Fibroblast of skin of left biceps (primary cell): ENCODE measurements at places on chromosomes 12 and 14.
A peak's percentile ranks its signal among the peaks of the same experiment; 100 is the strongest.

DNA sequence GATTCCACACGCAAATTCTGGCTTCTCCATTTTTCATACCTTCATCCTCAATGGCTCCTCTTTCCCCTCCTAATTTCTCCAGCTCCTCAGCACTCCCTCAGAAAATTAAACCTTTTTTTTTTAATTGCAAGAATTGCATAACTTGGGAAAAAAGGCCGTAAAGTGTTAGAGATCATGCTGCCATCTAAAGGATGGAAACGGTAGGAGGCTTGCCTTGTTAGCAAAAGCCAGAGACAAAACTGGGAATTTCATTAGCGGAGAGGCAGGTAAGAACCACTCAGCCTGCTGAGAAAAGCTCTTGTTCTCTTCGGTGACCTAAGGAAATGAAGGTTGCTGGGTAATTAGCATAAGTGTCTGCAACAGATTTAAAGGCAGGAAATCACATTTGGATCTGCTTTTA, 204.3 kb downstream of the AEBP2 start:
- DNase-seq: peak; percentile 28

GRCh38 chr14:75322746-75323145, 44.1 kb downstream of the FOS start:
- no peak for DNase-seq

DNA sequence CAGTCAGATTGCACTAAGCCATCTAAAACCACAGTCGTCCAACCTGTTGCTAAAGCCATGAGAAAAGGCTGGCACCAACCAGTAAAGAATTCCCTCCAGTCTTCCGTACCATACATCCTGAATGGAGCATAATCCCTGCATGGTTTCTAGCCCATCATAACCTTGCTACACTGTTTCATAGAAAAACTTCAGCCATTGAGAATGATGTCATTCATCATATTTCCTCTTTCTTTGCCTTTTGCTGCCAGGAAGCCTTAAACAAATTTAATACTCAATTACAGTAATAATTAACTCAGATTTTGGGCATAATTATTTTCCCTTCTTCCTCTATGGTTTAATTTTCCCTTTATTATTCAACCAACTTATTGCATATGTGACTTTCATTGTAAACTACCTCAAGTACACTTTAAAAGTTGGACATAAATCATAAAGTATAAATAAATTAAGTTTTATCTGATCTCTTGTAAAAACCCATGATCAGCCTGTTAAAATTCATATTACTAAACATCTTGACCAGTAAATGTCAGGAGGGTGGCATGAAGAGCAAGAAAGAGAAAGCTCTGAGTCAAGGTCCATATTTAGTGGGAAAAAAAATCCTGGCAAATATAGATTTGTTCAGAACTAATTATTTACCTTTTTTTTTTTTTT, 264.7 kb downstream of the ZFP36L1 start:
- DNase-seq: no peak

- no peak for DNase-seq
Measured at GRCh38 chr12:57604454-57604991, at the start of gene DTX3. Gene DTX3 (plus strand): TSS chr12:57604824. CDS start chr12:57606518, 1,694 bp downstream.

GRCh38 chr12:109253913-109254544, 55.1 kb downstream of the FOXN4 start:
- no peak for DNase-seq

DNA sequence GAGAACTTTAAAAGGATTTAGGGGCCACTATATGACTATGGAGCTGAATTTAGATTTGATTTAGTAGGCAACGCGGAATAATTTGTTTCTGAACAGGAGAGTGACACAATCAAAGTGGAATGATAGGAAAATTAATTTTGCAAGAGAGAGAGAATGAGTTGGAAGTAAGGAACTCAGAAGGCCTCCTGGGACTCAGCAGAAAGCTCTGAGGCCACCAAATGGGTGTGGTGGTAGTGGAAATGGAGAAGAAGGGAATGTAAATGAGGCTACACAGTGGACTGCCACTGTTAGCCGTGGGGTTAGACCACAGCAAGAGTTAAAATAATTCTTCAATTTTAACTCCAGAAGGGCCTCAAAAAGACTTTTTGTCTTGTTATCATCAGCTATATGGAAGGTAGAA, 102.7 kb downstream of the LRRK2 start:
- DNase-seq: no peak

- DNase-seq: no peak
Measured at GRCh38 chr14:94700336-94700735, 69.6 kb downstream of the GSC start.

- no peak for DNase-seq
Measured at GRCh38 chr12:16612647-16613046, 6.7 kb upstream of the LMO3 start.

GRCh38 chr12:188910-189621, 24.9 kb downstream of the SLC6A12 start:
- DNase-seq: peak; percentile 6

GRCh38 chr14:48580692-48581091, 905.3 kb upstream of the MDGA2 start:
- no peak for DNase-seq

DNA sequence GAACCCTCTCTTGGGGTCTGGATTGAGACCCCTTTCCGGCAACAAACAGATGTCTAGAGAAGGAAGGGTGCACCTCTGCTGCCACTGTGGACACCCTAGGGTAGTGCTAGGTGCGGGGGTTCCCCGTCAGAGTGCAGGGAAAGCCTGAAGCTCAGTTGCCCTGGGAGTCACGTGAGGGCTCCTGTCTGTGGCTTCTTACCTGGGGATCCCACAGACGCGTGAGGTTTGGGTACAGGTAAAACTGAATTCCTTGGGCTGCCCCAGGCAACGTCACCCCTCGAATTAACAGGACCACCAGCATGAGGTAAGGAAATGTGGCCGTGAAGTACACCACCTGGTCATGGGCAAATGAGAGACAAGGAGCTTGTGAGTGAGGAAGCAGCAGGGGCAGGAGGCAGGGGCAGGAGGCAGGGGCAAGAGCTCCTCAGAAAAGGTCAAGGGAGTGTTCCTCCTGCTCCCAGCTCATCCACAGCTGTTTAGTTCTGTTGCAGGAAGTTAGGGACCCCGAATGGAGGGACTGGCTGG, 21.0 kb upstream of the SLC6A12 start:
- no peak for DNase-seq

- no peak for DNase-seq
Measured at GRCh38 chr14:77909911-77910310, 110.0 kb downstream of the ADCK1 start.

DNA sequence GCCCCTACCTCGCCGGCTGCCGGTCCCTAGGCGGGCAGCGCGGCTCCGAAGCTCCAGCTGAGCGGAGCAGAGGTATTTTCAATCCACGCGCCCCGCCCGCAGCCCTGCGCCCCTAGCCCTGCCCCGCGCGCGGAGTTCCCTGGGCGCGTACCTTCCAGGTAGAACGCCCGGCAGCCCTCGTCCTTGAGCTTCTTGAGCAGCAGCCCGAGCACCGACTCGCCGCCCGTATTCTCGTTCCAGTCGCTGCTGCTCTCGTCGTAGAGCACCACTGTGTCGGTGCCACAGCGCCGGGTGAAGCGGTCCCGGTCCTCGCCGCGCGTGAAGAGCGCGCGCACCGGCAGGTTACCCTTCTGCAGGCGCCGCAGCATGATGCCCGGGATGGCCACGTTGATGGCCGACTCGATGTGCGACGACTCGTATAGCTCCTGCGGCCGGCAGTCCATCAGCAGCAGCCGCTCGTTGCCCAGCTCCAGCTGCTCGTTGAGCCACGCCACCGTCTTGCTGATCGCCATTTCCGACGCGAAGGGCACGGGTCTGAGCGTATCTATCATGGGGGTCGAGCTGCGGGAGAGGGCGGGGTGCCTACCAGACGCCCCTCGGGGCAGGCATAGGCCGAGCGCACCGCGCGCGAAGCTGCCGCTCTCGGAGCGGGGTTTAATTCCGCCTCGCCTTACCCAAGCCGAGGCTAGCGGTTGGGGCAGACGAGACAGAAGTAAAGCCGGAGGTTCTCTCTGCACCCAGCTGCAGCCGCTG, 636 bp downstream of the DUSP6 start:
- no peak for DNase-seq

- no peak for DNase-seq
Measured at GRCh38 chr14:61765225-61765943, 3.2 kb downstream of the SNAPC1 start.

- no peak for DNase-seq
Measured at GRCh38 chr12:94244165-94245133, 96.1 kb downstream of the PLXNC1 start.

DNA sequence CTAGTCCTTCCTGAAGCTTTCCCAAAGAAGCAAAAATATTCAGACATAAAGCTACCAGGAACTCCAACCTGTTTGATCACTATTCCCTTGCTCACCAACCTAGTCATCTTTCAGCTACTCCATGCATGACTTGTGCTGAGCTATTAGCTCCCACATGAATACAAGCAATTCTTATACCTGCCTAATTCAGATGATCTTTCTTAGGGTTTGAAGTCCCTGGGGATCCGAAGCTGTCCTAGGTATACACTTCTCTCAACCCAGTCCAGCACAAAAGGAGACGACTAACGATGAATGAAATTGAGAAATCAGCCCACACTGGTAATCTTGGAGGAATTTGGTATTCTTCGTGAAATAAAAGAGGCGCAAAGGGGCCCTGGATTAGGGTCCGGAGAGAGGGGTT, 631 bp upstream of the PTGR2 start:
- no peak for DNase-seq

DNA sequence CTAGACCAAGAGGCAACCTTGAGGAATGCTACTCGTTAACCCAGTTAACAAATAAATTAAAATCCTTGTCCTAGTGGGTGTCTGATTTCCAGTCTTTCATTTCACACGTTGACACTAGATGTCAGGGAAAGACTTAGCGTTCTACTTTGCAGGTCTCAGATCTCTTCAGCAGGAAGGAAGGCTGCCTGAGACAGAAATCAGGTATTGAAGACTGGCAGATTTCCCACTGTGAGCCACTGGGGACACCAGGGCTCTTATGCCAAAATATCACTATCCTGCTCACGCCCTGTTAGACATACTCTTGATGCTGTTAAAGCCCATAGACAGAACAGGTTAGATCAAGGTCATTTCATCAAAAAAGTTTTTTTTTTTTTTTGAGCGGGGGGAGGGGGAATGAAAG, 33.0 kb downstream of the EMP1 start:
- DNase-seq: no peak

DNA sequence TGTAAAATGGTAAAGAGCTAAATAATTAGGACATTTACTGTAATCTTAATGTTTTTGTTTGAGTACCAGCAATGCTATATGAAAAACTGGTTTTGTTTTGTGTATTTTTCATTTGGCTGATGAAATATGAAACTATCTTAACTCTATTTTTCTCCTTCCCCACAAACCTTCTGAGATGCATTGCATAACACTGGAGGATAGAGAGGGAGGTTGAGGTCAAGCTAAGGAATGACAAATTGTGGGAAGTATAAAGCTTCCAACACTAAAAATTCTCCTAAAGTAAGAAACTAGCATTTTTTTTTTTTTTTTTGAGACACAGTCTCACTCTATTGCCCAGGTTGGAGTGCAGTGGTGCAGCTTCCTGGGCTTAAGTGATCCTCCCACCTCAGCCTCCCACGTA, 31.5 kb upstream of the SRP54 start:
- peak; percentile 30 for DNase-seq

DNA sequence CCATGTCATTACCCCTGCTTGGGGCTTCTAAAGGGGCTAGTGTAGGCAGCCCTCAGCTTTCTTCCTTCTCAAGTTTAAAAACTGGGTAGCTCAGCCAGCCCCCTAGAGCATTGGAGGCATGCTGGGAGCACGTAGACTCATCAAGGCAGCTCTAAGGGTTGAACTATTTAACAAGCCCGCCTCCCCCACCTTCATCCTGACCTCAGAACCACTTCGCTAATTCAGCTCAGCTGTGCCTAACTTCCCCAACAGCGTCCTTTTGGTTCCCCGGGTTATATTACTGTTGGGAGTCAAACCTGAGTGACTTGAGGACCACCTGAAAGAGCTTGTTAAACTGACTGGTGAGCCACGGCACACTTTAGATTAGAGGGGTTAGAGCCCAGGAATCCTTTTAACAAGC, 30.1 kb downstream of the MAX start:
- peak; percentile 10 for DNase-seq

- DNase-seq: no peak
Measured at GRCh38 chr12:65450625-65451024, 172.1 kb downstream of the MSRB3 start.

DNA sequence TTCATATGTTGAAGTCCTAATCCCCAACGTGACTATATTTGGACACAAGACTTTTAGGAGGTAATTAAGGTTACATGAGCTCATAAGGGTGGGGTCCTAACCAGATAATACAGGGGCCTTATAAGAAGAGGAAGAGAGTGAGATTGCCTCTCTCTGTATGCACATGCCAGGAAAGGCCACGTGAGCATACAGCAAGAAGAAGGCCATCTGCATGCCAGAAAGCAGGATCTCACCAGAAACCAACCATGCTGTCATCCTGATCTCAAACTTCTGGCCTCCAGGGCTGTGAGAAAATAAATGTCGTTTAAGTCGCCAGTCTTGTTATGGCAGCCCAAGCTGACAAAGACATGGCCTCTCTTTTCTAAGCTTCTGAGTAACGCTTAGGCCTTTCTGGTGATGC, 69.0 kb upstream of the GPHB5 start:
- DNase-seq: no peak

DNA sequence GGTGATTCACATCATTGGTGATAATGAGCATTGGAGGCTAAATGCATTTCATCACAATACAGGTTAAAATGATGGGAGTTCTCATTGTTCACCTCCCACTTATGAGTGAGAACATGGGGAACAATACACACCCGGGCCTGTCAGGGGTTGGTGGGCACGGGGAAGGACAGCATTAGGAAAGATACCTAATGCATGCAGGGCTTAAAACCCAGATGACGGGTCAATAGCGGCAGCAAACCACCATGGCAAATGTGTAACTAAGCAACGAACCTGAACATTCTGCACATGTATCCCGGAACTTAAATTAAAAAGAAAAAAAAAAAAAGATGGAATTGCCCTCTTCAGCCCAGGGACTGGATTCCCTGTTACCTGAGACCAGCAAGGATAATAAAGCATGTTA, 2.3 kb upstream of the LUM start:
- no peak for DNase-seq

GRCh38 chr12:39490500-39491282, 47.8 kb upstream of the KIF21A start:
- DNase-seq: peak; percentile 13

DNA sequence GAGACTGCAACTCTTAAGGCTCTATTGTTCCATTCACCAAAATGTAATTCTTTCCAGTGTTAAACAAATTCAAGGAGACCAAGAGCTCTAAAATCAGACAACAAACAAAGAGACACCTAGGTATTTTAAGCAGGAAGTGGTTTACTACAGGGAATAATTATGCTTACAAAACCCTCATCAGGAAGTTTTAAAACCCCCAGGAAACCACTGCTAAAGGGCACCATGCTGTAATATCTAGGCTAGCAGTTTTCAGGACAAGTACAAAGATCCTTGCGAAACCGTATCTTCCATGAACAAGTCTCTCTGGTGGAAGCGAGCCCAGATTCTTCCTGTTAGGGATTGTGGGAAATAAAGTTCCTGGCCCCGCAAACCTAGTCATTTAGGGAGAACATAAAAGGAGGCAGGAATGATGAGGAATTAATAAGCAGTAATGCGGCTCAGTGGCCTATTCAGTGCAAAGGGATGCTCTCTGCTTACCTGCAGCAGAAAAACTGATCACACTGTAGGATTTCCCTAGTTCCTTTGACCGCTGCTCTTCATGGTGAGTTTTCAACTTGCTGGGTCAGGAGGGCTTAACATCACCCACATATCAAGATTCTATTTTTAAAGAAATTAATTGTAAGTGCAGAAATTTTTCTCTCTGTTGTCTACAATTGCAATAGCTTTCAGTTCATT, 42.8 kb downstream of the ACSM4 start:
- no peak for DNase-seq
